ENCODE measurements at places on chromosomes 2 and 18.

DNA sequence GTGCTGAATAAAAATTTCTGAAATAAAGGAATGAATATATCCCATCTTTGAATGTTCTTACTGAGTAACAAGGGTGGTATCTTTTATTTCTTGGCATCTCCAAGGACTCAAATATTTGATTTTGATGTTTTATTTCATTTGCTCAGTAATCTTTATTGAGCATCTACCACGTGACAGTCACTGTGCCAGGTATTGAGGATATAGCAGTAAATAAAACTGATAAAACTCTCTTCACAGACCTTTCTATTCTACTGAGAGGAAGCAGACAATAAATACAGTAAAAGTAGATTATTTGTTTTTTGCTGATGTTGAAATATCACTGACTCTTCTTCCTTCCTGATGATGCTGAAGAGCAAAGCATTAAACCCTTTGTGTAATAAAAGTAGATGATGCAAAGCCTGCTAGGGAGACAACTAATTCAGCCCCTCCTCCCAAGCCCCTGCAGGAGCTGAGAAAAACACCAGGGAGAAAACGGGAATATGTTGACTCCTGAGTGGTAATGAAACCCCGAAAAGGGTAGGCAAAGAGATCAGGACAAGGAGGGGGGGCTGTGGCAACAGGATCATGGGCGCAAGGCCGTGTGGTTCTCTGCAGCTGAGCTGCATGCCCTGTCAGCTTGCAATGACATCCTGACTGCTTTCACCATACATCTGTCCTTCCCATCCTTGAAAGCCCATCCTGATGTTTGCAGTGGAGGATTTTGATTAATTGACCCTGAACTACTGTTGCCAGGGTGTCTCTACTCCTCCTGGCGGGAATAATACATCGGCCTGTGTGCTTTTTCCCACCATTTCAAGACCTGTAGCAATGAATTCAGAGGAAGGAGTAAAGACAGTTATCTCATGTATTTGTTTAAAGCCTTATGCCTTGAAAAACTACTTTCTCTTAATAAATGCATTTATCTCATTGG is 117.4 kb downstream of the EML6 start:
- DNase-seq: no peak

DNA sequence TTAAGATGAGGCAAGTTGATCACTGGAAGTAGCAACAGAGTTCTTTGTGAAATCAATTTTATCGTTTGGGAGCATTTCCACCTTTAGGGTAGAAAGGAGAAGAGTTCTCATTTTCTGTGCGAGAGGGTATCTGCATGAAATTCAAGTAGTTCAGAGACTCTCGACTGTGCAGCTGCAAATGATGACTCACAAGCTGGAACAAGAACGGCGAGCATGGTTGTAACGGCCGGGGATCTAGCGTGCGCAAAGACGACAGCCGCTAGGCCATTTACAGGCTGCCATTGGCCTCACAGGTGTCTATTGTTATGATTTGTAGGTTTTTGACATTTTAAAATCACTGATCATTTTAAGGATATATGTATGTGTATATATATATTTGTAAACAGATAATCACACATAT is 5.2 kb downstream of the KLHL29 start:
- no peak for DNase-seq

DNA sequence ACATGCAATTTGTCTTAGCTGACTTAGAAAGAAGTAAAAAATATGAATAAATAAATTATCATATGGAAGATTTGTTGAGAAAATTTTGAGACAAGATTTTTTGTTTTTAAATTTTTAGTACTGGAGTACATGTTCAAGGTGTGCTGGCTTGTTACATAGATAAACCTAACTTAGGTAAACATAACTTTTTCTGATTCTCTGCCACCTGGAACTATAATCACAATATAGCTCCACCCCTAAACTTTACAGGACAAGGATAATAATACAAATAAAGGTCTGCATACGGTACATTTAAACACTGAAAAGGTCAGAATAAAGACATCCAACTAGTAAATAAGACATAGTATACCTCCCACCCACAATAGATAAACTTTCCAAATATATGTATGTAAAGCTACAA is 330.5 kb downstream of the LRRTM4 start:
- DNase-seq: no peak

GRCh38 chr2:46345775-46346174 is 48.6 kb downstream of the EPAS1 start:
- DNase-seq: no peak
